Naive thymus-derived CD4-positive, alpha-beta T cell (primary cell): ENCODE measurements at places on chromosomes 4 and X. TPM values are rescaled to one million over a fixed set of nuclear protein-coding genes. Genes with fewer than 3 reads are reported as not detected.

Gene ARX
- not detected for total RNA-seq

Gene CT55
- total RNA-seq = not detected in 2 replicates

Gene CACNA1F
- 1.3 TPM for total RNA-seq

Gene EFHC2
- total RNA-seq = 1.2 TPM

GRCh38 chrX:152038804-152039203, 64.3 kb upstream of the GABRE start:
- no peak overlapping the region for H3K4me3 ChIP-seq
- no peaks in the 10 kb centered on the region for H3K4me1 ChIP-seq
- no peak for DNase-seq
- no peak overlapping the region for H3K27ac ChIP-seq
- H3K36me3 ChIP-seq = no peaks in the 10 kb centered on the region

GRCh38 chrX:23864742-23865326, 42.9 kb downstream of the APOO start:
- H3K4me1 ChIP-seq = no peaks in the 10 kb centered on the region
- no peak for DNase-seq
- no peak overlapping the region for H3K27ac ChIP-seq
- no peaks in the 10 kb centered on the region for H3K36me3 ChIP-seq
- H3K27me3 ChIP-seq = no peaks in the 10 kb centered on the region

DNA sequence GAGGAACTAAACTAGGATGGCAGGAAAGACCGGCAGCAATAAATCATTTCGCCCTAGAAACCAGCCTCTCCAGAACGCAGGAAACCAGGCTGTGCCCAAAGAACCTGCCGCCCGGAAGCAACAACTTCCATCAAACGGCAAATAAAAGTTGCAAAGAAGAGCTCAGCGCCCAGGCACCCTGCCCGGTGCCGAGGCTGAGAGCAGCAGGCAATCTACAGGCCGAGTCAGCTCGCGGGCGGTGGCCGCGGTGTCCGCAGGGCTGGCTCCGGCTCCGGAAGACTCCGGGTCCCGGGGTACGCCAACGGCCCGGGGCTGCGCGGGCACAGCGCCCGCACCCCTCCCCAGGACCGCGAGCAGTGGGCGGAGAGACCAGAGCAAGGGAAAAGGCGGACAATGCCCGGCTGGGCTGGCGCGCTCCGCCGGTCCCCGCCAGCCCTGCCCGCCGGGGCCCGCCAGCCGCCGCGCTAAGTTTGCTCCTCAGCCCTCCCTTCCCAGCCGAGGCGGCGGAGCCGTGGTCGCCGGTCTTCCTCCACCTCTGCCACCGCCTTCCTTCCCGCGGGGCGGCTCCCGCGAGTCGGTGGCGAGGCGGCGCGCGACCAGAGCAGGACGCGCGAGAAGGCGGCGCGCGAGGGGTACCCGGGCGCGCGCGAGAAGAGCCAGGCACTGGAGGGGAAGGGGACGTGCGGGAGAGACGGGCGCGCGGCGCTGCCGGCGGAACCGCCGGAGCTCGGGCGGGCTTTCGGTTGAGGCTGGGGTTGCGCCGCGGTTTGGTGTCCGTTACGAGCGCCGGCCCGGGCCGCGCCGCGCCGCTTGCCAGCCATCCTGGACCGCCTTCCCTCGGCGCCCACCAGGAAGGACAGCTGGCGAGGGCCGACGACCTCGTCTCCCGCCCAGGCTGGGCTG, 733 bp downstream of the FRYL start:
- no peaks in the 10 kb centered on the region for H3K27me3 ChIP-seq
- H3K4me3 ChIP-seq = peak overlapping the region; percentile 80
- no peaks in the 10 kb centered on the region for H3K36me3 ChIP-seq
- H3K27ac ChIP-seq = peak overlapping the region; percentile 89
- peaks cover 23% of the 10 kb centered on the region for H3K4me1 ChIP-seq
- DNase-seq = peak; percentile 71

DNA sequence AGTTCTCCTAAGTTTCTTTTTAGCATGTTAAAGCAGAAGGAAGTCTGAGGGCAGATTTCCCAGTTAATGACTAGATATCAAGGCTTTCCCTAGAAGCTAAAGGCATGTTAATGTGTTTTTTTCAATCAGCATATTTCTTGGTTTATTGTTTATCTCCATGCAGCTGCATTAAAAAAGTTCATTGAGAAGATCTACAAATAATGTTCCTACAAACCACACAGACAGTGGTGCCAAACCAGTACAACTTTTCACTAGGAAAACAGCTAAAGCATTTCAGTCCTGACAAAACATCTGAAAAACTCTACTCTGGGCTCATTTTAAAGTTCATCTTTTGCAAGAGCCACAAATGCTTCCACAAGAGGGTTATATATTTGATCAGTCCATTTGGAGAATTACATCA, 320.0 kb downstream of the ADGRL3 start:
- DNase-seq = no peak
- no peak overlapping the region for H3K4me3 ChIP-seq
- no peak overlapping the region for H3K27ac ChIP-seq
- H3K27me3 ChIP-seq = no peaks in the 10 kb centered on the region
- H3K36me3 ChIP-seq = no peaks in the 10 kb centered on the region
- H3K4me1 ChIP-seq = no peaks in the 10 kb centered on the region

DNA sequence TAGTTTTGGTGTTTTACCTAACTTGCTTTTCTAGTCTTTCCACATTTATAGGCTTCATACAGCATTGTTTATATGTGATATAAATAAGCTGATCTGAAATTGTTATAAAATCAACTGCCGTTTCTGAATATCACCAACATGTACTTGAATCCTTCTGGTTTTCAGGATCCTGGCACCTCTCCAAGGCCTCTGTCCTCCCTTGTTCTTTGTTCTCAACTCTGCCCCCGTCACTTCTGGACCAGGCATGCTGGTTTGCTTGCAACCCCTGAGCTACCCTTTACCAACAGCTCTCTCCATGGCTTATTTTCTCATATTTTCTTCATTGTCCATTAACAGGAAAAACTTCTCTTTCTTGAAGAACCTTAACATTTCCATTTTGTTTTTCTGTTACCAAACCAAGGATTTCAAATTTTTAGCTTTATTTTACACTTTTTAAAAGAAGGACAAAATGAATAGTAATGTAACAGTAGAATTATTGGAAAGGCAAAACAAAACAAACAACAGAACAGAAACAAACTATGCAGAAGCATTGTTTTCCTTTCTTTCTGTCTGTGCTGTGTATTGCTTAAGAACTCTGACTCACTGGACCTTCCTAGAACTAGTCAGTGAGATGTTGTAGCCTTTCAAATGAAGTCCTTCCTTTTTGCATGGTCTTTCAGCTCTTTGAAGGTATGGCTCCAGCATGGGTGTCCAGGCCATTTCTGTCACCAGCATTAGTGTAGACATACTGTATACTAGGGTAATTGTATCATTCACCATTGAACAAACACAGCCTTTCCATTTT, 44.8 kb downstream of the BANK1 start:
- no peaks in the 10 kb centered on the region for H3K36me3 ChIP-seq
- H3K4me3 ChIP-seq = no peak overlapping the region
- no peak overlapping the region for H3K27ac ChIP-seq
- H3K4me1 ChIP-seq = no peaks in the 10 kb centered on the region
- DNase-seq = no peak

- H3K4me3 ChIP-seq = no peak overlapping the region
- H3K4me1 ChIP-seq = no peaks in the 10 kb centered on the region
- no peaks in the 10 kb centered on the region for H3K36me3 ChIP-seq
Measured at GRCh38 chr4:186651181-186651603, 72.5 kb downstream of the FAT1 start.

DNA sequence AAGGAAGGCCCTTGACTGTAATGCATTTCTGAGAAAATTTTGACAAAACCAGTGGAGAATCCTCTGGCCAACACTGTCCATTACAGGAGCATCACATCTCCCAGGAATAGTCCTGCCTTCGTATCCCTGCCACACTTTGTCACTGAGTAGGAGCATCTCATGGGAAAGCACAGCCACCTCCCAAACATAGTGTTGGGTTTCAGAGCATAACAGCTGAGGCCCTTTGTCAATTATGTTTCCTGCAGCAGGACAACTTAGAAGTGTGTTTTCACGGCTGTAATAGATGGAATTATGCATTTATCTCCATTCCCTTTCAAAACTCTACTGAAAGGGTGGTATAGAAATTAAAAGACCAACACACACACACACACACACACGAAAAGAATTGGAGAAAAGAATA, 91.1 kb upstream of the SMAD1 start:
- H3K27ac ChIP-seq = no peak overlapping the region
- no peaks in the 10 kb centered on the region for H3K4me1 ChIP-seq
- H3K27me3 ChIP-seq = no peaks in the 10 kb centered on the region

- H3K27ac ChIP-seq = no peak overlapping the region
- H3K4me1 ChIP-seq = no peaks in the 10 kb centered on the region
- DNase-seq = no peak
- H3K36me3 ChIP-seq = peaks cover 23% of the 10 kb centered on the region
Measured at GRCh38 chr4:48565362-48566033, 75.4 kb downstream of the ZAR1 start.

GRCh38 chrX:129737916-129738315, 863 bp upstream of the XPNPEP2 start:
- no peaks in the 10 kb centered on the region for H3K27me3 ChIP-seq
- H3K36me3 ChIP-seq = no peaks in the 10 kb centered on the region
- H3K27ac ChIP-seq = no peak overlapping the region
- H3K4me3 ChIP-seq = no peak overlapping the region
- peaks cover 8% of the 10 kb centered on the region for H3K4me1 ChIP-seq

GRCh38 chr4:42320822-42321388, 76.4 kb upstream of the SHISA3 start:
- no peaks in the 10 kb centered on the region for H3K27me3 ChIP-seq
- no peak overlapping the region for H3K4me3 ChIP-seq
- no peaks in the 10 kb centered on the region for H3K4me1 ChIP-seq
- no peak overlapping the region for H3K27ac ChIP-seq

DNA sequence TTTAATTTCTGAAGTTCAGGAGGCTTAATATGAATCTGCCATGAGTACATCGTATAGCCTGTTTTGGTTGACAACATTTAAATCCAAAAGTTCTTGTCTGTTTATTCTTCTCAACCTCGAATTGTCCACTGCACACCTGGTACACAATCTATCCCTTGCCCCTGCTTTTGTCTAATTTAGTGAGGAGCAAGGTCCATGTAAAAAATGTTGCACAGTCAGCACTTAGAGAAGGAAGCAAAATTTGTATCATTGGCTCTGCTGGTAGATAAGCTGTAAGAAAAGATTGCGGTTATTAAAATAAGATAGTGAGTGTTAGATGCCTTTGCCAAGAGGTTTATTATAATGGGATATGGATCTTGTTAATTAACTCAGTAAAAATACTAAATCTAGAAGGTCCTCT, 761.5 kb downstream of the RAPGEF2 start:
- no peaks in the 10 kb centered on the region for H3K4me1 ChIP-seq
- no peaks in the 10 kb centered on the region for H3K27me3 ChIP-seq
- no peaks in the 10 kb centered on the region for H3K36me3 ChIP-seq
- no peak for DNase-seq
- no peak overlapping the region for H3K27ac ChIP-seq

- H3K27ac ChIP-seq = no peak overlapping the region
- no peaks in the 10 kb centered on the region for H3K27me3 ChIP-seq
- H3K36me3 ChIP-seq = no peaks in the 10 kb centered on the region
- no peak overlapping the region for H3K4me3 ChIP-seq
- no peak for DNase-seq
Measured at GRCh38 chr4:118953276-118953675, 64.6 kb downstream of the SYNPO2 start.

DNA sequence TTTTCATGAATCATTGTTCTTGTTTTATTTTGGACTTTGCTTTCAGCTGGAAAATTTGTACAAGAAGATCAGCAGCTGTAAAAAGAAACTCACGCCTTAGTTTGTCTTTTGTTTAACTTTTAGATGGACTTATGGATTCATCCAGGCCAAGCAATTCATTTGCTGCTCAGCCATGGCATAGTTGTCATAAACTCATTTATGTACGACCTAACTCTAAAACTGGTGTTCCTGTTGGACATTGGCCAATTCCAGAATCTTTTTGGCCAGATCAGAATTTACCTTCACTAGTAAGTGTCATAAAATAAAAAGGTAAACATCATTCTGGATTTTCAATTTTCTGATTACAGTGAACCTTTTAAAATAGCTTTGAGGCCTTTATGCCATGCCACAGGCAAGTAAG, 29.1 kb downstream of the INTS6L start:
- no peak overlapping the region for H3K4me3 ChIP-seq
- no peaks in the 10 kb centered on the region for H3K4me1 ChIP-seq
- no peaks in the 10 kb centered on the region for H3K27me3 ChIP-seq
- peaks cover 10% of the 10 kb centered on the region for H3K36me3 ChIP-seq
- no peak overlapping the region for H3K27ac ChIP-seq
- DNase-seq = no peak
